NK-92 treated with Interleukin-12 subunit alpha and Interleukin-12 subunit beta, amount 100 ng/mL, for 24 hours (cell line): ENCODE measurements at places on chromosomes 7 and 10.

- DNase-seq, result no peak
Observed at GRCh38 chr7:116062666-116063065, 32.1 kb upstream of the TFEC start.

DNA sequence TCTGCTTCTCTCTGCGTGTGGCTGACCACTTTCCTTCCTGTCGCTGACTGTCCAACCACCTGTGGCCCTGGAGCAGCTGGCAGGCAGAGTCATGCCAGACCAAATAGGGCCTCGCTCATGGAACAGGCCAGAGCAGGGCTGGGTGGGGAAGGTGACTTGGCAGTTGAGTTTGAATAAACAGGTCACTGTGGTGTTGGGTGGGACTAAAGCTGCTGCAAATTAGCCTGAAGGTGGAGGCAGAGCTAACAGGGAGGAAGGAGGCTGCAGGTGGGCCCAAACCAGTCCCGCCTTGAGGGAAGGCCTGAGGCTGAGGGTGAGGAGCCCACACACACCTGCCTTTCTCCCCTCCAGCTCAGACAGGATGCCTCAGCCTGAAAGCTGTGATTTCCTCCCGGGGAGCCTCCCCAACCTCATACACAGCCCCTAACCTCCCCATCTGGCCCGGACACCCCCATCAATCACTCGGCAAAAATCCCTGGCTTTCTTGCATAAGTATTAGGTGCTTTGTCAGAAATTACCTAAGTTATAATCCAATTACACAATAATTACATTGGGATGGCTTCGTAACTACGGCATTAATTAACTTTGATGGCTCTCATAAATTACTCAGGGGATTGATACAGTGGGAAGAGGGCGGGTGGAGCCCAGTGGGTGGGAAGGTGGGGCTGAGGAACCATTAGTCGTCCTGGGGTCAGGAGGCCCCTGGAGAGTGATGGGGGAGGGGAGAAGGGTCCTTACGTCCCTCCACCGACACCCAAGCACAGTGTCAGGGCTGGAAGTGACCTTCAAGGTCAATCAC is 97.7 kb upstream of the PCBD1 start:
- DNase-seq, result no peak

GRCh38 chr10:103276251-103276895 is 565 bp upstream of the INA start:
- DNase-seq, result no peak

DNA sequence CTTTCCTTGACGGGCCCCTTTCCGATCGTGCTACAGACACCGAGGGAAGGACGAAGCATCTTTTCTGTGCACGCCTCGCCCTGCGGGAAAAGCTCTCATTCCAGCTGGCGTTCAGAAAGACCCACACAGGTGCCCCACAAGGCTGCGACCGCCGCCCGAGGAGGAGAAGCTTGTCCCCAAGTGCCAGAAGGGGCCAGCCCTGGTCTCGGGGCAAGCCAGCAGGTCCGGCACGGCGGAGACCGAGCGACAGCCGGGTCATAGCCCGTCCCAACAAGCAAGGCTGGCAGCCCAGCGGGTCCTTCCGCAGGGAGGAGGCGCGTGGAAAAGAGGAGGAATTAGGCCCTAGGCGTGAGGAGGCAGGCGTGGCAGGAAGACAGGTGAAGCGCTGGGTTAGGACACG is 62.7 kb downstream of the TNRC18 start:
- no peak for DNase-seq

- DNase-seq, result no peak
Observed at GRCh38 chr7:21642422-21642821, 99.6 kb downstream of the DNAH11 start.

DNA sequence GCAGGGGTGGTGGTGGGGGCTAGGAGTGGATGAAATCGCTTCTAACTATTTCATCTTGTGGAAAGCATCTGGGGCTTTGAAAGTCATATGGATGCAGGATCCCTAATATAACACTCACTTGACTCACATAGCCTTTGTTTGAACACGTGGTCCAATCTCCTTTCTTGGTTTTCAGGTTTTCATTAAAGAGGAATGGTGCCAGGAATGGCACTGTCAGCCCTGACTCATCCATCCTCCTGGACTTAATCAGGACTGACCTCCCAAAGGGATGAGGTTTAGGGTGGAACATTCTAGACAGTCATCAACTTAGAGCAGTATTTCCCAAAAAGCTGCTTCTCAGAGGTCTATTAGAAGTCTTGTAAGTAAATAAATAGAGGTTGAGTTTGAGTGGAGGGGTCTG is 162.0 kb upstream of the PLXNA4 start:
- DNase-seq, result no peak

GRCh38 chr7:64101126-64101942 is 56.1 kb downstream of the ZNF727 start:
- no peak for DNase-seq

DNA sequence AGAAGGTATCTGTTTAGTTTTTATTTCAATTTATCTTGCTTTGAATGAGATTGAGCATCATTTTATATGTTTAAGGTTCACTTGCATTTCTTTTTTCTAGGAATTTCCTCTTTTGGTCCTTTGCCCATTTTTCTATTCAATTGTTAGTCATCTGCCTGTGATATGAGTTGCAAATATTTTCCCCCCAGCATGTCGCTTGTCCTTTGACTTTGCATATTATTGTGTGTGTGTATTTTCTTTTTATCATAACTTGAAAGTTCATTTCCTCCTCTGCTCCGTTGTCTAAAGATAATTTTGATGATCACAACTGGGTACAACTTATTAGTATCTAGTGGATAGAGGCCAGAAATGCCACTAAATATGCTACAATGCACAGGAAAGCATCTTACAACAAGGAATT is 132.7 kb upstream of the MDFIC start:
- no peak for DNase-seq
